ENCODE measurements at places on chromosomes 7 and 10. TPM values are rescaled to one million over a fixed set of nuclear protein-coding genes. Genes with fewer than 3 reads are reported as not detected.

DNA sequence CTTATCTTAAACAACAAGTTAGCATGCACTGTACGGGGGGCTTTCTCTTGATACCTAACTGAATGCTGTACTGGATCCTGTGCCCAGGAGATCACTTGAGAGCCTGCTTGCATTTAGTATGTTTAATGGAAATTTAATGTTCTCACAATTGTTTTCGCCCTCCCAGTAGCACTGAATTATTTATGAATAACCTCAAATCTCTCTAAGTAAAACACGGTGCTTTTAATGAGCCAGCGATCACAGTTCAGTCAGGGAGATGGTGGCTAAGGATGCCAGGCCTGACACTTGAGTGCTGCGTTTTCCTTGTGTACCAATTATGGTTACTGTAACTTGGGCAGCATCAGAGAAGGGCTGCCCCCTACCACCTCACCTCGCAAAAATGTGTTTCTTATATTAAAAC lies 115.5 kb upstream of the ADARB2 start:
- no peak for DNase-seq

GRCh38 chr10:87930141-87930540 lies 66.7 kb downstream of the PTEN start:
- no peak for DNase-seq

DNA sequence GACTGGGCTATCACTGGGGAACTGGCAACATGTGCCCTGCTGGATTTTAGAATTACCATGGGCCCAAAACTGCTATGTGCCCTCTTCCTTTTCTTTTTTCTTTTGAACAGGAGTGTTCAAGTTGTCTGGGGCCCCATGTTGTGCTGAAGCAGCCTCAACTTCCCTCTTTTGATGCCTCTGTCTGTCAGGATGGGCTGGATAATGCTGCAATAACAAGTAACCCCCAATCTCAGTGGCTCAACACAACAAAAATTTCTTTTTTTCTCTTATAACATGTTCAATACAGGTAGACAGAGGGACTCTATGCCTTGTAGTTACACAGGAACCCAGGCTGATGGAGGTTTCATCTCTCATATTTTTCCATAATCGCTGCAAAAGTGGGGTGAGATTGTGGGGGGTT lies 8.2 kb upstream of the PCBD1 start:
- no peak for DNase-seq

DNA sequence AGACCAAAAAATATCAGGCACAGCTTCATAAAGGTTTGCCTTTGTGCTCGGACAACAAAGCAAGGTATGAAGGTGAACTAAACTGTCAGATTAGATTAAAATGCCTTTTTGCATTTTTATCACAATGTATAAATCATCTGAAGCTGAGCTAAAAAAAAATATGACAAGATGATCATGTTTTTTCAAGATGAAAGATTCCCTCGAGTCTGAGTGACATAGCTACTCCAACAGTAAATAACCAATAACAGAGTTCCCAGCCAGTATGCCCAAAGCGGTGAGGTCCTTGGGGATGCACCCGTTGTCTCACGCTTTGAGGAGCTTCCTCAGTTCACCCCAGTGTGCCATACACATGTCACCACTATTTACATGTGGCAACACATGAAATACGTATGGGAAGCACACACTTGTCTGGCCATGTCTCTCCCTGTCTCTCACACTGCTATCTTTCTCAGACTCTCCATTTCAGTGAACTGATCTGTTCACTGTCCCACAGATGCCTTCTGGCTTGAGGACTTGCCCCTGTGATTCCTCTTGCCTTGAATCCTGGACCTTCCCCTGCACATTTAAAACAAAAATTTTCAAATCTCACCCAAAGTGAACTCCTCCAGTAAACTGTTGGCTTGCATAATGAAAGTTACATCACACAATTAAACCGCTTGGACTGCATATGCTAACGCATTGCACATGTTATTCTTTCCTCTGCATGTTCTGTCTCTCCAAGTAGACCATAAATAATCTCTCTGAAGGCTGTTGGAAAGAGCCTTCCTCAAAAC lies 2.6 kb upstream of the PIK3CG start:
- no peak for DNase-seq

The GBX1 gene
- 1.9 TPM for total RNA-seq

The STEAP2 gene
- 1.7 TPM for total RNA-seq

The VENTX gene
- total RNA-seq = 0.32 TPM
